ENCODE measurements at places on chromosomes 11 and 22. TPM values are rescaled to one million over a fixed set of nuclear protein-coding genes. Genes with fewer than 3 reads are reported as not detected.

The CHCHD10 gene
- total RNA-seq: 0.29 TPM

The LRP4 gene
- total RNA-seq: 5.5 TPM

The GGT5 gene
- 255 TPM for total RNA-seq

The PIH1D2 gene
- 1.8 TPM for total RNA-seq

The TTC36 gene
- not detected for total RNA-seq

Measured in cardiac ventricle fibroblast (primary cell).